ENCODE measurements at places on chromosomes 16 and 17. TPM values are rescaled to one million over a fixed set of nuclear protein-coding genes. Genes with fewer than 3 reads are reported as not detected.

GRCh38 chr17:77579131-77579530 is 379.4 kb upstream of the TNRC6C start:
- no peak for DNase-seq

DNA sequence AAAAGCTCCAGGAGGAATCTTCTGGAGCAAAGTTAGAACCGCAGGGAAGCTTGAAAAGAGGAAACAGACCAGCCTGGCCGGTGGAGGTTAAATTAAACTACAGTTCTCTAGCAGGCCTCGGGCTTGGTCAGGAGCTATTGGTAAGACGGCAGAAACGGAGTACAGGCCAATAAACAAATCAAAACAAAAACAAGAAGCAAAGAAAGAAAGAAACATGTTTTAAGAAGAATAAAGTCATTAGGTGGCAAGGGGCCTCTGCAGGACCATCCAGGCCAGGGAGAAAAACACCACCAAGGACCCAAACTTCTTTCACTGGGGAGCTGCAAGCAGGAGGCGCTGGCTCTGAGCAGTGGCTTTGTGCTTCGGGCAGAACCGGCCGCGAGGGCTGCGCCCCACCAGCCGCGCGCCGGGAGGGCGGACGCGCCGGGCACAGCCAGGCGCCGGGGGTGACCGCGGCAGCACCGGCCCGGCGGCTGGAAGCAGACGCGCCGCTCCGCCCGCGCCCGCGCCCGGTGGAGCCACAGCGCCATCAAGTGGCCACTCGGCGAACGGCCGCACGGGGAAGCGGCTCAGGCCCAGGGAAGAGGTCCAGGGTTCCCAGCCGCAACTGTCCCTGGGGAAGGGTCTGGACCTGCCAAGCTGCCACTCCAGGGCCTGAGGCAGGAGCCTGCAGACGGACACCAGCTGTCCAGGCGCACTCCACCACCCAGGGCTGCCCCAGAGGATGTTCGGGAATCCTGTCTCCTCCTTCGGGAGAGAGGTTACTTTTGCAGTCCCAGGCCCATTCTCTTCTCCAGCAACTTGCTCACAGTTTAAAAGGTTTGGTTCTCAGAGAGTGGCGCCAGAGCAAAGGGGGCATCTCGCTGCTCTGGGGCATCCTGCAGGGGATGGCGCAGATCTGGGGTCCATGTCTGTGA is 419.4 kb downstream of the SOX9 start:
- peak; percentile 52 for DNase-seq

DNA sequence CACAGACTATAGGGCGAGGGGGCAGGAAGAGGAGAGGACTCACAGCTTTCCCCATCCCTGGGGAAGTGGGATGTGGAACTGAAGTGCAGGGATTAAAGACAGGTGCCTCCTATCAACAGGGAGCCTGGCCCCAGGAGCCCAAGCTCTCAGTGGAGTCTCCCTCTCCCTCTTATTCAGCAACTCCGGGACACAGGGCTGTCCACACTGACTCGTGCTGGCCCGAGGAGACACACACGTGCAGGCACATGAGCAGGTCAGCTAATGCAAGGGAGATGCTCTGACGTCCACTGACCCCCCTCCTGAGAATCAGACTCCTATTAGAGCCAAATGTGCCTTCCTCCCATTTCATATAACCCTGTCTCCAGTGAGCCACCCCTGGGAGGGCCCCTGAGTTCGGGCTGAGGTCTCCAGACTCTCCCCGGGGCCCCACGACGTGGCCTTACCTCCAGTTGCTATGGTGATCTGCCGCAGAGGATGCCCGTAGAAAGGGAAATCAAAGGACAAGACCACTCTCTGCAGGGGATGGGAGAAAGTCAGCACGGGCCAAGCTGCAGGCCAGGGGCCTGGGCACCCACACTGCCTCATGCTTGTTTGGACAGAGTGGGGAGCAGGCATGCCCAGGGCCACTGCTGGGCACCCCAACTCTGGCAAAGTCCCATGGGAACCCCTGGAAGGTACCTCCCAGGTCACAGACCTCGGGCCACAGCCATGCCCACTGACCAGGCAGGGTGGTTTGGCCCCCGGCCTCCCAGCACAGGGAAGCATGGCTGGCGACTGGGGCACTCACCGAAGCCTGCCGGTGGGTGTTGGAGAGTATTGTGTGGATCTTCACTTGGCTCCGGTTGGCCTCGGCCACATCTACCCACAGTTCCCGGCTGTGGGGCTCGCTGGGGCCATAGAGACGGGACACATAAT is 42.7 kb downstream of the PLXDC1 start:
- DNase-seq = no peak

DNA sequence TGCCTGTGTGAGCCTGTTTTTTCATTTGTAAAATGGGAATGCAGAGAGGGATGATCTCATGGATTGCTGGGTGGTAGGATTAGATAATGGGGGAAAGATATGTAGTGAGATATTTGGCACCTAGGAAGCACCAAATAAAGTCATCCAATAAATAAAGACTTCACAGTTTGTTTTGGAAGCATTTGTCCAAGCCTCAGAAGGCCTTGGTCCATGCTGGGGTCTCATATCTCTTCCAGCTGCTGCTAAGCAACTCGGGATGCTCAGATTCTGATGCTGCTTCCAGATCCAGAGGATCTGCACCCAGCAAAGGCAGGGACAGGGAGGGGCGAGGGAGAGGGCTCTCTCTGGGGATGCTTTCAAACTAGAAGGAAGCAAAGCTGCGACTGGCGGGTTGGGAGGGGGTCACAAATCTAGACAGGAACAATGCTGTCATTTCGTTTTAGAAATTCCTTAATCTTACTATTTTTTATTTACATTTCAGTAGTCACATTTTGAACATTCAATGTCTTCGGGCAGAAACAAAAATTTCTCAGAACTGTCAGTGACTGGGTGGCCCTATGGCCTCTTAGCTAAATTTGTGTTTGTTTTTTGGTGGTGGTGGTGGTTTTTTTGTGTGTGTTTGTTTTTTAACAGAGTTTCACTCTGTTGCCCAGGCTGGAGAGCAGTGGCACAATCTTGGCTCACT is 114.9 kb upstream of the CDH5 start:
- no peak for DNase-seq

Gene KRTAP9-4
- total RNA-seq = 6.5 TPM

GRCh38 chr16:48184681-48185080 is 28.9 kb upstream of the ABCC12 start:
- DNase-seq = no peak

Gene HSF5
- total RNA-seq = under 0.01 TPM

DNA sequence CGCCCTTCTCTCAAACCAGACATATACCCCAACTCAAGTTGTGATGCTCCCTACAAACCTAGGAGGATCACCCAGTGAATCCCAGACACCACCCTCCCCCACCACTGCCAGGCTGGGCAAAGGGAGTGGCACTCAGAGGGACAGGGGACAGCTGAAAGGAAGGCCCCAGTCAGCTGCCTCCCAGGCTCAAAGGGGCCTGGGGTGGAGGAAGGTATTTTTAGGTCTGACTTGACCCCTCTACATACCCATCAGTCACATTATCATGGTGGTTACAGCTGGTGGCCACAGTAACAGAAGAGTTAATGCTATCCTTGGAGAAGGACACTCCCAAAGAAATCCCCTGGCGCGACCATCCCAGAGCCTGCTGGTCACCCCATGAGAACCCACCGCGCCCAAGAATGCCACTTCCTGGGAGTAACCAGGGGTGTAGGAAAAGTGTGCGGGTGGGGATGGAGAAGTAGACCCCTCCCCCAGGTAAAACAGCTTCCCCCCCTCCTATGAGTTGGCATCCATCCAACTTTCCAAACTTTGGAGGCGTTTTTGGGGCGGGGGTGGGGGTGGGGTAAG is 1.1 kb downstream of the CACNB1 start:
- no peak for DNase-seq

DNA sequence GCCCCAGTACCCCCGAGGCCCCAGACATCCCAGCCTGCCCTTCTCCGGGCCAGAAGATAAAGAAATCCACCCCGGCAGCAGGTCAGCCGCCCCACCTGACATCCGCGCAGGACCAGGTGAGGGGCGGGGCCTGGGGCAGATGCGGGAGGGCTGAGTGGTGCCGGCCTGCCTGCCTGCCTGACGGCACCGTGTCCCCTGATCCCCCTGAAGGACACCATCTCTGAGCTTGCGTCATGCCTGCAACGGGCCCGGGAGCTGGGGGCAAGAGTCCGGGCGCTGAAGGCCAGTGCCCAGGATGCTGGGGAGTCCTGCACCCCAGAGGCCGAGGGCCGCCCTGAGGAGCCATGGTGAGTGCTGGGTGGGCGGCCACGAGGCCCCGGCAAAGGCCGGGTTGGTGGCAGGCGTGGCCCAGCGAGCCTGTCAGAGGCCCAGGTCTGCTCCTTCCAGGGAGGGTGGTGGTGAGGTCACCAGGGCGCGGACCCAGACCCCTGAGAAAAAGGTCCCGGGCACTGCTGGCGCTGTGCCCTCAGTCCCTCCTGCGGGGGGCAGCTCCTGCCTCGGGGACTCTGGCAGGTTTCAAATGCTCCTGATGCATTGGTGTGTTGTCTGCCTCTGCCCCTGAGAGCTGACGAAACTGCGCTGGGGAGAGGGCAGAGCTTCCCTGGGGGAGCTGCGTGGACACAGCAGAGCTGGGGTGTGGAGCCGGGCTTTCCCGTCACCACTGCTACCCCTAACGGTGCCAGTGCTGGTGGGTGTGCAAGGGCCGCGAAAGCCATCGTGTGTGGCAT is 1.2 kb downstream of the CDT1 start:
- no peak for DNase-seq

Gene TOM1L2
- 27.1 TPM for total RNA-seq

DNA sequence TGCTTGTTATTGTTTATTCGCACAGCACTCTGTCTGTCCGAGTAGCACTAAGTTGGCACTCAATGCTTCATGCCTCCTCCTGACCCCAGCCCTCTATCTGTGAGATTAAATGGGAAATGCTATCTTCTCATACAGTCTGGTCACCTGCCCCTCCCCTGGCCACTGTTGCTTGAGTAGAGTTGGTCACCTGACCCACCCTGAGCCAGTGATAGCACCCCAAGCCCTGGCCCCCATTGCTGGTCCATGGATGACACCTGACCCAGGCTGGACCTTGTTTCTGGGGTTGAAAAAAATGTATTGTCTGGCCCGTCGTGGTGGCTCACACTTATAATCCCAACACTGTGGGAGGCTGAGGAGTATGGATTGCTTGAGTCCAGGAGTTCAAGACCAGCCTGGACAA is 8.5 kb upstream of the PEMT start:
- DNase-seq = no peak

- no peak for DNase-seq
Observed at GRCh38 chr17:38885728-38886642, 16.1 kb downstream of the LASP1 start.

- DNase-seq = no peak
Observed at GRCh38 chr17:34117811-34118210, 137.3 kb upstream of the CCL2 start.

- no peak for DNase-seq
Observed at GRCh38 chr17:70484496-70484895, 315.2 kb downstream of the KCNJ2 start.

Gene PIP4K2B
- total RNA-seq = 27.7 TPM

Gene ZNF385C
- total RNA-seq = 1.3 TPM

- no peak for DNase-seq
Observed at GRCh38 chr16:28491230-28491969, 474 bp downstream of the CLN3 start.

Data from skin of body (tissue), 3 donors.